ENCODE measurements at places on chromosomes 12 and 14. TPM values are rescaled to one million over a fixed set of nuclear protein-coding genes. Genes with fewer than 3 reads are reported as not detected.

DNA sequence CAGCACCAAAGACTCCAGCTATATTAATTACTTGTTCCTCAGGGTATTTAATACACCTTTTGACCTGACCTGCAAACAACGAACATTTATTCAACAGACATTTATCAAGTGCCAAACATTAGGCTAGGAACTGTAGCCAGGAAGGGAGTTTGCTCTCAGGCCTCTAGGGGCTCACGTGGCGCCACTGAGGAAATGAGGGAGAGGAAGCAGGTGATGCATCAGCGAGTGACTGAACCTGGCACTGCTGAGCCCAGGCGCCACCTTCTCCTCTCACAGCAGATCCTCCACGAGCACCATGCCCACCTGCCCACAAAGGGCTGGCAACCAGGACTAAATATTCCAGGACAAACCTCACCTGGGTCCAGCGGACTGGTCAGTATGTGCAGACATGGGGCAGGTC lies 50.2 kb downstream of the SETD3 start:
- no peak for DNase-seq

DNA sequence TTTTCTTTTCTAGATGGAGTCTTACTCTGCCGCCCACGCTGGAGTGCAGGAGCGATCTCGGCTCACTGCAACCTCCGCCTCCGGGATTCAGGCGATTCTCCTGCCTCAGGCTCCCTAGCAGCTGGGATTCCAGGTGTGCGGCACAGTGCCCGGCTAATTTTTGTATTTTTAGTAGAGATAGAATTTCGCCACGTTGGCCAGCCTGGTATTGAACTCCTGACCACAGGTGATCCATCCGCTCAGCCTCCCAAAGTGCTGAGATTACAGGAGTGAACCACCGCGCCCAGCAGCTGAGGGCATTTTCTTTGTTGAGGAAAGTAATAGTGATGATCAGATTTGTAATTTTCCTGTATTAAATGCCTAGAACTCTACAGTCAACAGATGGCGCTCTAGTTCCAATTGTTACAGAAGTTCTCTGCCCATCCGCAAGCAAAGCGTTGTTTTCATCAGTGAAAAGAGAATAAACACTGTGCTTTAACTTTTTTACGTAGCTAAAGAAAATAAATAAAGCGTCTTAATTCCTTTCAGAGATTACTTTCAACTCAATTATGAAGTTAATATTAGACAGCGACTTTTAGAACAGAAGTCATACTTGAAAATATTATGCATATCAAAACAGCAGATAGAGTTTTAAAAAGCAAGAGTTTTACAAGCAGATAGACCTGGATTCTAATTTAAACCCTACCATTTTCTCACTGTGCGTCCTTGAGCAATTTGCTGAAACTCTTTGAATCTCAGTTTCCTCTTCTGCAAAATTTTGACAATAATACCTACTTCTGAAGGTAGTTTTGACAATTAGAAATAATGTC lies 335.1 kb downstream of the DUSP6 start:
- DNase-seq: no peak

DNA sequence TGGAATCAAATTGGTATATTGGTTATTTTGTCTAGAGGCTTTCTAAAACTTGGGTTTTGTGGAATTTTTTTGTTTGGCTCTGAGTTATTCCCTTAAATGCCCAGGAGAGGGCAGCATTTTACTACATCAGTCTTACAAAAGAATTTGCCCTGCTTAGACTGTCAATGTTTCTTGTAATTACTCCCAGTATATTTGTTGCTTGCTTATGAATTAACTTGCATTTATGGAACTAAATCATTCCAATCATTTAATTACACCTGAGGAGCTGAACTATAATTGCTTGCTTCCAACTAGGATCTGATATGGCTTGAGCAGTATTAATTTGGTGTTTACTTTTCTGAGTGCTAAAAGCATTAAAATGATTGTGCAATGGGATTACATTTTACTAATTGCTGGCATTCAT lies 48.7 kb downstream of the MIPOL1 start:
- DNase-seq: no peak

GRCh38 chr12:75289753-75290152 lies 40.4 kb downstream of the CAPS2 start:
- DNase-seq: no peak

DNA sequence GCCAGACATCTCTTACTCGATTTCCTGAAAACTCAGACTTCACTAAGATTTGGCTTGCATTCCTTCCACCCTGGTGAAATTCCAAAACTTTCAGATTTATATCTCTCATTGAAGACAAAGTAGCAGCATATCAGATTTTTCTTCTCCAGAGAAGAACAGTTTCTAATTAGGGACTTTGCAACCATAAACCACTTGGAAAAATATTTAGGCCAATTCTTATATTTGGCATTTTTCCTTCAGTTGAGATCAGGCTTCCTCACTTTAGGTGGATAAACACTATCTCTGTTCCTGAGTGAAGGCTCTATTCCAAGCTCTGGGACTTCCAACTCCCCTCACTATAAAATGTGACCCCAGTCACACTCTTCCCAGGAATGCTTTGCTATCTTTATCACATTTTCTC lies 1434.3 kb upstream of the FLRT2 start:
- no peak for DNase-seq

- no peak for DNase-seq
Measured at GRCh38 chr14:31678421-31679249, 117.4 kb downstream of the NUBPL start.

DNA sequence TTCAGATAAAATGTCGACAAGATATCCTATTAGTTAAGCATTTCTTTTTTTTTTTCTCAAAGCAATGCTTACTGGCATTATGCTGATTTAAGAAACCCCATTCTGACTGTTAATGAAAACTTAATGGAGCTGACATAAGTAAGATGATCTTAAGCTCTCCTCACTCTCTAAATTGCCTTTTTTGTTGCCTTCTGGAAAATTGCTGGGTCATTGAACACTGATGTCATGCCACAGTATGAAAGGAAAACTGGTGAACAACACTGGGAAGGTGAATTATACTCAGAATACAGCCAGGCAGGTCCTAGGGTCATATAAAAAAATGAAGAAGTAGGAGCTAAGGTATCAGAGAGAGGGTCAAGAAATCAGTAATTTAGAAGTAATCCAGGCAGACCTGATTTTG lies 179.9 kb downstream of the BTG1 start:
- no peak for DNase-seq

GRCh38 chr12:106527356-106527755 lies 55.4 kb upstream of the RFX4 start:
- no peak for DNase-seq

DNA sequence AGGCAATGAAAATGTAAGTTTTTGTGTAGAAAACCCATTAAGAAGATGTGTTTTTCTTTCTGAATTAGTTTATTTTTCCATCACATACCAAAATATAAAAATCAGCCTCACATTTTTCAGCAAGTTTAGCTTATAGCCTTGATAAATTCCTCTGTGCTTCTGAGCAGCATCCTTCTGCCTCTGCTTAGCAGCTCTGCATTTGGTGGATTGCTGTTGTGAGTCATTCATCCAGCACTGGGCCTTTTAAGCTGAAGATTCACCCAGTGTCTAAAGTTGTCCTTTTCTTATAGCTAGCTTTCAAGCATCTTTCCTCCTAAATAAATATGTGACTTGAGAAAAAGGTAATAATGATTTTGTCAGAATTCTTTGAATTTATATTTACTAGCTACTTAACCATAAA lies 206.1 kb downstream of the PCNX1 start:
- no peak for DNase-seq

GRCh38 chr12:77089686-77090220 lies 24.4 kb upstream of the E2F7 start:
- no peak for DNase-seq

DNA sequence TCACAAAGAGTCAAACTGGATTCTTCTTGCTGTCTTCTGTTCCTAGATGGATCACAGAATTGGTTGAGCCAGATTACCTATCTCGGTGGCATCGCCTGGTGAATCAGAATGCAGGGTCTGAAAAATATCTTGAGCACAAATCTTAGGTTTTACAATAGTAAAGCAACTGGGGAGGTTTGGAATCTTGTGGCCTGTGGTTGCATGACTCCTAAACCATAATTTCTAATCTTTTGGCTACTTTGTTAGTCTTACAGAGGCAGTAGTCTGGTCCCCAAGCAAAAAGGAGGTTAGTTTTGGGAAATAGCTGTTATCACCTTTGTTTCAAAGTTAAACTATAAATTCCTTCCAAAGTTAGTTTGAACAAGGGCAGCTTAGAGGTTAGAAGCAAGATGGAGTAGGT lies 1488.5 kb upstream of the FLRT2 start:
- DNase-seq: no peak

DNA sequence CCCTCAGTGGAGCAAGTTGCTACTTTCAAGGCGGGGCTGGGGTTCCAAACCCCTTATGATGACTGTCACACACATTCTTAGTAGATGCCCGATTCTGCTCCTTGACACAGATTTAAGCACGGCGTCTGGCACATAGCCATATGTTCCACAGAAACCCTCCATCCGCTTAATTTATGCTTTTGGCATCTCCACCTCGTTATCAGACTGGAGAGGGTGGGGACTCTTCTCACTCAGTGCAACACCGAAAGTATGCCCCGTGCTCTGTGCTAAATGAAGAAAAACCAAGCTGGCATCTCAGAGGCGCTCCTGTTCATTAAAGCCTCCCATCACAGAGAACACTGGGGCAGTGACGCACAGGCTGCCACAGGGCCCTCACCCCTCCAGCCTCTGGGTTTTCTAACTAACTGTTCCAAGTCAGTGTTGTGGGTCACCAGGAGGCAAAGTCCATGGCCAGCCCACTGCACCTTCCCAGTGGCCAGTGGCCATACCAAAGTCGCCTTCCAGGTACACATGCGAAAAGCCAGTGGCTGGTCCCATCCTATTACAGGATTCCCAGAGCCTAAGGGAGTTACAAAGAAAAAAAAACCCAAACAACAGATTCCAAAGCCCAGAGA lies 27.3 kb downstream of the CCDC88C start:
- DNase-seq: no peak

DNA sequence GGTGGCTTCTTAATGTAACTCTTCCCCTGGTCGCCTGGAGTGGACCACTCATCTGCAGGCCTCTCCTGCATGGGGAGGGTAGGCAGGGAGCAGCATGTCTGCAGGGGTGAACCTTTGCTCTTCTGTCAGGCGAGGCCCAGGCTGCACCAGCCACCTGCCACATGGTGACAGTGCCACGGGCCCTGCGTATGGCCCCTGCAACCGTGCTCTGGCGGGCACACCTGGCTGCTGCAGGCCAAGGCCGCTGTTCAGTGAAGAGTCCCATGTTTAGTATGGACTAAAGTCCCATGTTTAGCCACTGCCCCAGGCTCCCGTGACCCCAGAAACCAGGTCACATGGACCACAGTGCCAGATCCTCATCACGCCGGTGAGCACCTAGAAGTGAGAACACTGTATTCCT lies 187.0 kb downstream of the ADGRD1 start:
- DNase-seq: peak; percentile 54

GRCh38 chr12:51922146-51922545 lies 14.8 kb downstream of the ACVRL1 start:
- no peak for DNase-seq

GRCh38 chr14:79050787-79051727 lies 880.9 kb downstream of the NRXN3 start:
- DNase-seq: no peak

DNA sequence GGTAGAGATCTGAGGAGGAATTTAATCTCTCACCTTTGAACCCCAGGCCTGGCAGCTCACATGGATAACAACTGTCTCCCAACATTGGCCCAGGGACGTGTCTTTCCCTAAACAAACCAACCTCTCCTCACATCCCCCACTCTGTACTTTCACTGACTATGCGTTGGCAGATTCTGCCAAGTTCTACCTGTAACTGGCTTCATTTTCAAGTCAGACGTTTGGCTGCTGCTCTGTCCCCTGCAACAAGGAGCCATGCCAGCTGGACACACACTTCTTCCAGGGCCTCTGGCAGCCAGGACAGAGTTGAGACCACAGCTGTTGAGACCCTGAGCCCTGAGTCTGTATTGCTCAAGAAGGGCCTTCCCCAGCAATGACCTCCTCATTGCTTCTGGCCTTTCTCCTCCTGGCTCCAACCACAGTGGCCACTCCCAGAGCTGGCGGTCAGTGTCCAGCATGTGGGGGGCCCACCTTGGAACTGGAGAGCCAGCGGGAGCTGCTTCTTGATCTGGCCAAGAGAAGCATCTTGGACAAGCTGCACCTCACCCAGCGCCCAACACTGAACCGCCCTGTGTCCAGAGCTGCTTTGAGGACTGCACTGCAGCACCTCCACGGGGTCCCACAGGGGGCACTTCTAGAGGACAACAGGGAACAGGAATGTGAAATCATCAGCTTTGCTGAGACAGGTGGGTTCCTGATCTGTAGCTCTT lies at the start of gene INHBC:
Gene INHBC, plus strand, starts transcription at position 268 of the 707 bp plus-strand sequence. Its CDS starts 103 bp downstream, at position 371.
- DNase-seq: no peak

DNA sequence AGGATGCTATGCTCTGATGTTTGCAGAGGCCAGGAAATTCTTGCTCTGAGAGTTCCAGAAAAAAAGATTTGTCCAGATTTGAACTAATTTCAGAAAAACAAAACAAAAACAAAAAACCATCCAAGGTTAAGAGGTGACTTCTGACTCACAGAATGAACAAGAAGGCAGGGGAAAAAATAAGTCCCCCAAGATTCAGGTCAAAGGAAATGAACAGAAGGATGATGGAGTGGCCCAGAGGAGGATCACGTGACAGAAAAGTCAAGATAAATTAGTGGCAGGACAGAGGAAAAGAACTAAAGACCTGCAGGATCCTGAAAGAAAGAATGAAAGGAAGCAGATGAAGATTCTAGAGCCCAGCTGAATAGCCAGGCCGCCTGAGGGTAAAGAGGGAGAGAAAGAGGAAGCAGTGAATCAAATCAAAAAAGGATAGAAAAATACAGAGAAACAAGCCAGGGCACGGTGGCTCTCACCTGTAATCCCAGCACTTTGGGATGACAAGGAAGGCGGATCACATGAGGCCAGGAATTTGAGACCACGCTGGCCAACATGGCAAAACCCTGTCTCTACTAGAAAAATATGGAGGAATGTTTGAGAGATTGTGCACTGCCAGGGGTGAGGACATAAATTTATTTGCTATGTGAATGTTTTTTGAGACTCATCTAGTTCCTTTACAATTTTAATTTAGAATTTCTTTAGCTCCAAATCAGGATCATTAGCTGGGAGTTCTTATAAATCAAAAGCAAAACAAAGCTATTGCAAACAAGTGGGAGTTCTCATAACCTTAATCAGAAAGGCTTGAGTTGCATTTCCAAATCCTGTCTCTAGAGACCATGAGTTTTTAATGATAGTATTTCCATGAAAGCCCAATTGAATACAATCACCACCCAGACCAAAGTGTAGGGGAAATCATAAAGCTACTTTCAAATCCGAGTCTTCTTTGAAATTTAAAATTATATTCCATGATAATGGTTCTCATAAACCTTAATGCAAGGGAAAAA lies 217.1 kb upstream of the PLEKHG7 start:
- no peak for DNase-seq

The CMKLR1 gene
- 3.0 TPM for total RNA-seq

The FOXN4 gene
- total RNA-seq: 0.12 TPM

The PRMT5 gene
- total RNA-seq: 53.2 TPM

Data from lower leg skin (tissue), 4 donors.